Stimulated activated CD8-positive, alpha-beta memory T cell treated with anti-CD3 and anti-CD28 coated beads, Interleukin-4, amount 100 ng/mL, for 48 hours (primary cell): ENCODE measurements at places on chromosomes 4 and X.

- DNase-seq, result no peak
These were observed 301.4 kb downstream of the GRIA2 start for GRCh38 chr4:157521906-157522305.

DNA sequence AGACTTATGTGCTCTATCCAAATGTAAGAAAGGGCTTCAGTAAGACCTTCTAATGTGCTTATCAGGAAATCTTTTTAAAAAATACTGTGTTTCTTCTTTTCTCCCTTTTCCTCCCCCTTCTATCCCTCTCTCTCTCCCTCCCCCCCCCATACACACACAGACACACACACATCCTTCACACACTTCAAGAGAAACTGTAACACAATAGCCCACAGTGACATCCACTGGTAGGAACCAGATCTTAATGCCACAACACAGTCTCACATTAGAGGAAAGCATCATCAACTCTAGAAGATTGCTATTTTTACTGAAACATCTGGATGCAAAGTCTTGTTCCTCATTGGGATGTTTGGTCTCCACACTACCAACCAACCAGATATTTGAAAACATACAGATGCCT is 4.6 kb downstream of the PCDH19 start:
- no peak for DNase-seq

GRCh38 chr4:123536225-123536624 is 139.6 kb downstream of the SPRY1 start:
- no peak for DNase-seq

GRCh38 chr4:58514299-58514698 is 1404.1 kb upstream of the IGFBP7 start:
- DNase-seq, result no peak

DNA sequence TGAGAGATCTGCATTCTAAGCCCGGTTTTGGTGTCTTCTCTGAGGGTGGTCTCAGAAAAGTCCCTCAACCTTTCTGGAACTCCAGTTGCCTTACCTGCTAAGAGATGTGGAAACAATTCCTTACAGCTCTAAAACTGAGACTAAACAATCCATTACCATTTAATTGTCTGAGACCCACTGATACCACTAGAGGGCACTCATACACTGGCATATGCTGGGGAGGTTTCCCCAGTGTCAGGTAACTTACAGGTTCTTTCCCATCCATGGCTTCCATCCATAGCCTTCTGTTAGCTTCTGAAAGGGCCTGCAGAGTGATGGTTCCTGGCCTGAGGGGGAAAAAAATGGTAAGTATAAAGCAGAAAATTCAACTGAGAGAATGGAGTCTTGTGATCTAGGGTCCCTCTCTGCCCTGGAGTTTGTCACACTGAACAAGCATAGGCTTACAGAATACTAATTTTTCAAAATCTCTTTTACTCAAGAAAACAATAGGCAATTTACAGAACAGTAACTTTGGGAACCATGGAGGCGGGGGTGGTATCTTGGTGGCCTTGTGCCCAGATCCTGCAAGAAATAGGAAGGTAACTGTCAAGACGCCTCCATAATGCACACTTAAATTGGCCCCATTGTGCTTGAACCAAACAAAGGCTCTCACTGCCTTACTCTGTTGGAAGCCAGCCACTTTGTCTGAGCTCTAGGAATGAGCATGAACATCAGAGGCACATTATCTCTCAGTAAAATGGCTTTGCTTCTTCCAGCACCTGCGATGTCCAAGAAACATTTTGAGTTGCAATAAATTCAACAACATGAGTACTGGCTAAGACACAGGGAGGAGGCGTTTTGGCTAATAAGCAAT is 236.1 kb downstream of the OPHN1 start:
- peak; percentile 25 for DNase-seq

GRCh38 chr4:905485-906338 is 26.4 kb downstream of the GAK start:
- no peak for DNase-seq

DNA sequence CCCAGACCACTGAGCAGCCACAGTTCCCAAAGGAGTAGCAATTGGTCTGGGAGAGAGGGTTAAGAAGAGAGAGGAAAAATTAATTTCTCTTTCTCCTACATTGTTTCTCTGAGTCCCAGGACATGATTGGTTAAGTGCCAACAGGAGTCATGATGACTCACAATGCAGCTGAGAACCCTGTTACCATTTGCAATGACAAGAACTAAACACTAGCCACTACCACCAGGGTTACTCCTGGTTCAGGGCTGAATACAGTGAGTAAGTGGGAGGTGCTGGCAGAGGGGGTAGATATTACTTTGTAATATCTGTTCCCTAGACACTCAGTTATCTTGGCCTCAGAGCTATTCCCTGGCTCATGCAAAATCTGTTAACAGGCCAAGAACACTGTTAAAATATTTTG is 18.0 kb downstream of the ETDC start:
- DNase-seq, result no peak

- DNase-seq, result no peak
These were observed 53.0 kb upstream of the RASSF6 start for GRCh38 chr4:73673286-73673685.

DNA sequence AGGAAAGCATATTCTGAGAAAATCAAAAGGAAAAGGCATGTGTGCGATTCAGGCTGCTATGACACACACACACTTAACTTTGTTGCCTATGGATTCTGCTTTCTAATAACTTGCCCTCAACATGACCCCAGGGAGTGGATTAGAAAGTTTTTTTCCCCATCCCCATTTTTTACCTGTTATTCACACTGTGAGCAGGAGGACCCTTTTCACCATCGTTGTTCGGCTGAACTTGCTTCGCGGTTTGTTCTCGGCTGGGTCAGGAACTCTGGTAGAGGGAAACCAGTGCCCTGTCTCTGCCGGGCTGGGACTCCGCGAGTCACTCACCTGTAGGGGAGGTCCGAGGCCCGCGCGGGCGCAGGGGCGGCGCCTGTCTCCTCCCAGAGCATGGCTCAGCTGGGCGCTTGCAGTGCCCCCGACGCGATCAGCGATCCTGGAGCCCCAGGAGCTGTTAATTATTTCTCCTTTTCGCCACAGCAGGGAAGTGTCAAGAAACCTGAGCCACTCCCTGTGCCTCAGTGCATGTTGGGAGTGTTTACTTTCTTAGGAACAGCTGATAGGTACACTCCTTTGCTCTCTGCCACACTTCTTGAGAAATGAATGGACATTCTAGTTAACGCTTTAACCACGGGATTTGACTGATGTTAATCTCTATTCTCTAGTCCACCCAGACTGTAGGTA is at the start of gene RASSF6:
RASSF6 (minus strand) TSS at position 322 of the 678 bp plus-strand sequence. CDS start 8,641 bp downstream, outside the sequence.
- peak; percentile 26 for DNase-seq

DNA sequence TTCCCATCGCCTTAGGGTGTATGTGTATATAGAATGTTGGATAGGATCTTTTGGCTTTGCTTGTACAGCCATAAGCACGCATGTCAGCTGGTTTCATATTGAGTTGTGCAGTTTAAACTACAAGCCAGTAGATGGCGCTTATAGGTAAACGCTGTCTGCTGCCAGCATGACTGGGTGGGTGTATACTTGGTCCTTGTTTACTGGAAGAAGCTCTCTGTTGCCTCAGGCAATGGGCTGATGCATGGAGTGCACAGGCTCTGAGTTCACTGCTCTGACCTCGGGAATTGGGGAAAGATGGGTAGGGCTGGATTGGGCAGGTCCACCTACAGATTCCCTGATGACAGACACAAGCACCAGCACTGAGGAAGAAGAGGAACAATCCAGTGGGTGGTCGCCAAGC is 831.5 kb downstream of the STIM2 start:
- DNase-seq, result no peak

- DNase-seq, result no peak
These were observed 90.8 kb upstream of the NPFFR2 start for GRCh38 chr4:71941001-71941400.

DNA sequence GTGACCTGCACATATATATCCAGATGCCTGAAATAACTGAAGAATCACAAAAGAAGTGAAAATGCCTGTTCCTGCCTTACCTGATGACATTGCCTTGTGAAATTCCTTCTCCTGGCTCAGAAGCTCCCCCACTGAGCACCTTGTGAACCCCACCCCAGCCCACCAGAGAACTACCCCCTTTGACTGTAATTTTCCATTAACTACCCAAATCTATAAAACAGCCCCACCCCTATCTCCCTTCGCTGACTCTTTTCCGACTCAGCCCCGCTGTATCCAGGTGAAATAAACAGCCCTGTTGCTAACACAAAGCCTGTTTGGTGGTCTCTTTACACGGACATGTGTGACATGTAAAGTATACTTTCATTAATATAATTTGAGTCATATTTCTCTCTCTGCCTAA is 320.3 kb upstream of the TECRL start:
- no peak for DNase-seq

- no peak for DNase-seq
These were observed 234.2 kb downstream of the RAPGEF2 start for GRCh38 chr4:159337041-159337440.

GRCh38 chr4:4852591-4853362 is 6.7 kb upstream of the MSX1 start:
- peak; percentile 57 for DNase-seq

DNA sequence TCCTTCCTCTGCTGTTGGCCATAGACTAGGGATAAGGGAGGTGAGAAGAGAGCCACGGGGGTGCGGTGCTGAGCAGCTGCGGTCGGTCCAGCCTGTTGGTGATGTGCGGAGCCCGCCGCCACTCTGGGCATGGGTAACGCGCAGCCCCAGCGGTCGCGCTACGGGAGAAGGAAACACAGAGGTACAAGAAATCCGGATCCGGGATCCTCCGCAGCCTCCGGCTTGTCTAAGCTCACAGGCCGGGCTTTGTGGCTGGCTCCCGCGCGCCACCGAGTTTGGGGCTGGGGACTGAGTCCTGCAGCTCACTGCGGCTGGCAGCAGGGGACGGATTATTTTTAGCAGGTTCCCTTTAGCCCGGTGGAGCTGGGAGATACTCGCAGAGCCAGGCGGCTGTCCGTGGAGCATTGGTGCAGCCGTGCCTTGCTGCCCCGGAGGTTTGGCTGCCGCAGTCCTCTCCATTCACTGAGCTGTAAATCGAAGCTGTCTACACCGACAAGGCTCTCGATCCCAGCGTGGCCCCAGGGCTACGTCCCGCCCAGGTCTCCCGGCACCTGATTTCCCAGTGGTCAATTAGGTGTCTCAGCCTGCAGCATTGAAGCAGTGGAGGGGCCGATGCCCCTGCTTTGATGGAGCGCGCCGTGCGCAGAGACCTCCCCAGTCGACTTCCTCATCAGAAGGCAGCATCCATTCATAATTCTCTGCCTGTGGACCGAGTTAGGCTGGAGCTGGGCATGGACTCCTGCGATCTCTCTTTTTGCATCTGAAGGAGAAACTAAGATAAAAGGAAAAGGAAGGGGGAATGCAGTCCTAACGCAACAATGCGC is 81.9 kb upstream of the SCML1 start:
- DNase-seq, result peak; percentile 28

DNA sequence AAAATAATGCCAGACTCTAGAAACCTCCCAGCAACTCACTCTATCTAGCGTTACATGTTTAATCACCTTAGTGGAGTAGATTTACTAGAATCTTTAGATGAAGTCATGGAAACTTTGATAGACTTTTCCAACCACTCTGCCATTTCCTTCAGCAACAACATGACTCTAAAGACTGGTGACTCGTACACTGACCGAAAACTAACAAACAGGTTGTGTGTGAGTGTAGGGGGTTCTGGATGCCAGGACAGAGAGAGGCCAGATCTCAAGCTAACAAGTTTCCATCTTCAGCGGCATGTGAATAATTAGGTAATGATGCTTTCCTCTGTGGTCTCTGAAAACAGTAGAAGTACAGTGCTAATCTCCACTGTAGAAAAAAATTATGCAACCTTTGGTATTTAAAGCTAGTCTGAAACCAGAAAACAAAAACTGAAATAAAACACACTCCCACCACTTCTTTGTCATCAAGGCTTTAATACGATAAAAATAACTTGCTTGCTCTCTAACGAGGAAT is 286.4 kb downstream of the PRDM5 start:
- DNase-seq, result no peak

- DNase-seq, result no peak
These were observed 171.2 kb upstream of the GPC4 start for GRCh38 chrX:133586443-133586842.

DNA sequence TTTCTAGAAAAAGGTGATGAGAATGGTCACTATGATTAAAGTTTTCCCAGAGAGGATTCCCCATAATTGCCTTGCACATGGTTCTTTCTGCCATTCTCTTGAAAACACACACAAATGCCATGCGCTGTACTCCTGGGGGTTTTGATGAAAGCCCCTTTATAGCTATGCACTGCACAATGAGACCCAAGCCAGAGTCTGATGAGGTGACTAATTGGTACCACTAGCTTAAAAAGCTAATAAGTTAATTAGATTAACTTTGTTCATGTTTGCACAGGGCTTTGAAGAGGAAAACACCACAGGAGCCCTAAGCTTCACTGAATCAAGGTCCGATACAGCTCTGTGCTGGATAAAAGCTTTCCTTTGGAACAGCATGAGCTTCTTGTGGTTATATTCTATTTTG is 132.2 kb downstream of the NKX6-1 start:
- no peak for DNase-seq

GRCh38 chr4:118284169-118284568 is 68.6 kb downstream of the PRSS12 start:
- no peak for DNase-seq

GRCh38 chr4:98627531-98628257 is 30.7 kb downstream of the TSPAN5 start:
- DNase-seq, result no peak
